ENCODE measurements at places on chromosomes 11 and 22. TPM values are rescaled to one million over a fixed set of nuclear protein-coding genes. Genes with fewer than 3 reads are reported as not detected.

EMID1 gene
- 3.6 TPM for polyA plus RNA-seq

ANKK1 gene
- 0.45 TPM for polyA plus RNA-seq

P2RY6 gene
- polyA plus RNA-seq = 5.5 TPM

NPAT gene
- 1.8 TPM for polyA plus RNA-seq

DNA sequence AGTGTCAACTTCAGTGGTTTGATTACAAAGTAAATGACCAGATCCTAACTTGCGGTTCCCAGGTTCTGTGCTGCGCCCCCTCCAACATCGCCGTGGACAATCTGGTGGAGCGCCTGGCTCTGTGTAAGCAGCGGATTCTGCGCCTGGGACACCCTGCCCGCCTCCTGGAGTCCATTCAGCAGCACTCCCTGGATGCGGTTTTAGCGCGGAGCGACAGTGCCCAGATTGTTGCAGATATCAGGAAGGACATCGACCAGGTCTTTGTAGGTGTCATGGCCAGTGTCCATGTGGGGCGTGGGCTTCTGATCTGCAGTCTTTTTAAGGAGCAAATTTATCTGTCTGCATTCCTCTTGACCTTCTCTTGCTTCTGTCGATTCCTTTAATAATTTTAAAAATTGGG is 11.1 kb downstream of the IGHMBP2 start:
- no peak overlapping the region for H3K27ac ChIP-seq
- H3K36me3 ChIP-seq = peaks cover 65% of the 10 kb centered on the region
- no peaks in the 10 kb centered on the region for H3K27me3 ChIP-seq
- DNase-seq = peak; percentile 44
- H3K4me1 ChIP-seq = no peaks in the 10 kb centered on the region

GRCh38 chr11:3635641-3636375 is 6.0 kb downstream of the ART5 start:
- no peaks in the 10 kb centered on the region for H3K4me1 ChIP-seq
- H3K4me3 ChIP-seq = no peak overlapping the region
- H3K36me3 ChIP-seq = no peaks in the 10 kb centered on the region
- no peak overlapping the region for H3K27ac ChIP-seq

- no peak for DNase-seq
- H3K36me3 ChIP-seq = no peaks in the 10 kb centered on the region
- H3K27ac ChIP-seq = no peak overlapping the region
Measured at GRCh38 chr22:25496396-25497064, 67.9 kb upstream of the GRK3 start.

GRCh38 chr22:26586556-26587325 is 3.2 kb downstream of the TPST2 start:
- no peaks in the 10 kb centered on the region for H3K27me3 ChIP-seq
- peaks cover 4% of the 10 kb centered on the region for H3K4me1 ChIP-seq
- peak; percentile 57 for DNase-seq
- no peaks in the 10 kb centered on the region for H3K36me3 ChIP-seq
- no peak overlapping the region for H3K4me3 ChIP-seq

DNA sequence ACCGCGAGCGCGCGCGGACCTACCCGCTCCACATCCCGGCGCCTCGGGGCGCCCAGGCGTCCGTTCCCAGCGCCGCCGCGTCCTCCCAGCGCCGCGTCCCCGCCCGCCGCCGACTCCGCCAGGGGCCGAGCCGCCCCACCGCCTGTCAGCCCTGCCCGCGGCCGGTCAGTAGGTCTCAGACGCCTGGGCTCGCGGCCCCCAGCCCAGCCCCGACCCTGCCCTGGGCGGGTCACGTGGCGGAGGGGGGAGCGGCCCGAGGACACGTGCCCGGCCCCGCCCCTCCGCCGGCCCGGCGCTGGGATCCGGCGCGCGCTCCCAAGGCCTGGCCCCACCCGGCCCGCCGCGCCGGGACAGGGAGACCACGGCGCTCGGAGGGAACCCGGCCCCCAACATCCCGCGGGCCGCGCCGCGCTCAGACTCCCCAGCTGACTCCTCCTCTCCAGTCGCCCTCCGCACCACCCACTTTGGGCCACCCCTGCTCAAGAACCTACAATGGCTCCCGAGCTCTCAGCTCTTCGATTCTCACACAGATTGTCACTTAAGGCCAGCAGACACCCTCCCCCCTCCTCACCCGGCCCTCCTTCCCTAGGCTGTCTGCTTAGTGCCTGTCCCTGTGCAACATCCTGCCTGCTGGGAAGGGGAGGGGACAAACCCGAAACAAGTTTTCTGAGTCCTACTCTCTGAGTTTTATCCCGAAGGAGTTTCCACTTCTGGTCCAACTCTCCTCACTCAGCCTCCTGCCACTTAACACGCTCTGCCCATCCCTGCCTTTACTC is at the start of gene RAB3IL1:
Gene RAB3IL1 (minus strand): TSS at position 233 of the 776 bp plus-strand sequence. CDS start 199 bp downstream, at position 34.
- peak within 1 kb of the TSS; percentile 40 for H3K4me3 ChIP-seq
- H3K27me3 ChIP-seq = peaks cover 8% of the 10 kb centered on the region
- peak; percentile 87 for DNase-seq
- H3K27ac ChIP-seq = peak within 1 kb of the TSS; percentile 76
- H3K36me3 ChIP-seq = no peaks in the 10 kb centered on the region
- H3K4me1 ChIP-seq = peaks cover 28% of the 10 kb centered on the region

- H3K36me3 ChIP-seq = no peaks in the 10 kb centered on the region
- no peak overlapping the region for H3K27ac ChIP-seq
- no peak for DNase-seq
- H3K27me3 ChIP-seq = no peaks in the 10 kb centered on the region
- H3K4me3 ChIP-seq = no peak overlapping the region
- H3K4me1 ChIP-seq = no peaks in the 10 kb centered on the region
Measured at GRCh38 chr11:36333897-36334296, 37.8 kb downstream of the PRR5L start.

- H3K27me3 ChIP-seq = no peaks in the 10 kb centered on the region
- H3K4me1 ChIP-seq = no peaks in the 10 kb centered on the region
- no peak overlapping the region for H3K27ac ChIP-seq
- DNase-seq = no peak
- no peaks in the 10 kb centered on the region for H3K36me3 ChIP-seq
Measured at GRCh38 chr11:31943056-31943780, 132.1 kb upstream of the PAX6 start.

DNA sequence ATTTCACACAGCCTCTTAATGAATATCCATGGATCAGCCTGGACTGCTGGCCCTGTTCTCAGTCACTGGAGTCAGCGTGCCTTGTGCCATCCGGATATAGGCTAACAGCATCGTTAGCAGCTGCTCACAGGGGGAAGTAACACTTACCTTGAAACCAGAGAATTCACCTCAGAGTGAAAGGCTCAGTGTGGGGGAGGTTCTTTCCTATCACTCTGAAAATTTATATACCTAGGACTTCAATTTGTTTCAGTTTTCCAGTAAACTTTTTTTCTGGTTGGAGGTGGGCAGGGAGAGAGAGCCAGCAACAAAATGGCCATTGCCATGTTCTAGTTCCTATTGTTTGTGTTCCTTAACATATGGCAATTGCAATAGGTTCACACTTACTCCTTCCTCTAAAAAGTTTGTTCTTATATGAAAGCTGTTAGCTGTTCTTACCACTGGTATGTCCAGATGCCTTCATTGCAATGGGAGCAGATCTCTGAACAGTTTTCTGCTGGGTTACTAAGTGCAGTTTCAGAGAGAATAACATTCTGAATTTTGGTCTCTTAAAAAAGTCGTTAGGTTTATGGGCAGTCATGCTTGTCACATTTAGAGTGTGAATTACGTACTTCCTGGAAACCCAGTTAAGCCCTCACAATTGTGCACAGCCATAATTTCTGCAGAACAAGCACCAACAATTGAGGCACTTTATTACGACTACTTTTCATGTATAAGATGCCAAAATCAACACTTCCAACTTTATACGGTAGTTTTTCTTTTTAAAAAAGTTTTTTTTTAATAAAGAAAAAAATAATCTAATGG is 247.6 kb downstream of the CADM1 start:
- H3K27me3 ChIP-seq = no peaks in the 10 kb centered on the region
- no peak overlapping the region for H3K27ac ChIP-seq
- H3K36me3 ChIP-seq = no peaks in the 10 kb centered on the region

Data from sigmoid colon (tissue), 7 donors.